Left lung (tissue), 14 donors: ENCODE measurements at places on chromosomes 6 and 20. TPM values are rescaled to one million over a fixed set of nuclear protein-coding genes. Genes with fewer than 3 reads are reported as not detected.

The WFDC6 gene
- not detected for polyA plus RNA-seq

The GTF2H4 gene
- 35.5 TPM for polyA plus RNA-seq

The NKAIN4 gene
- 18.1 TPM for polyA plus RNA-seq

The AKAP12 gene
- polyA plus RNA-seq = 108 TPM

The TPX2 gene
- 44.0 TPM for polyA plus RNA-seq

The ABHD16B gene
- not detected for polyA plus RNA-seq

The OR2H1 gene
- polyA plus RNA-seq = not detected

The AIG1 gene
- 39.7 TPM for polyA plus RNA-seq

The NKX2-4 gene
- polyA plus RNA-seq = not detected

The KCNK15 gene
- not detected for polyA plus RNA-seq

The PIGU gene
- 30.5 TPM for polyA plus RNA-seq

The RIMS1 gene
- 0.50 TPM for polyA plus RNA-seq

The TCP11 gene
- 0.67 TPM for polyA plus RNA-seq

The PTCRA gene
- polyA plus RNA-seq = 0.67 TPM

The ZBTB12 gene
- polyA plus RNA-seq = 20.9 TPM

The MROH8 gene
- 4.9 TPM for polyA plus RNA-seq

The SLC17A4 gene
- polyA plus RNA-seq = not detected

The GMPR gene
- 4.4 TPM for polyA plus RNA-seq

The PGBD1 gene
- polyA plus RNA-seq = 12.4 TPM

The EPPIN gene
- 0.24 TPM for polyA plus RNA-seq

The NXT1 gene
- 18.0 TPM for polyA plus RNA-seq

The PSORS1C1 gene
- polyA plus RNA-seq = 0.36 TPM

The DSTN gene
- polyA plus RNA-seq = 340 TPM

The MLN gene
- polyA plus RNA-seq = not detected

The IRAK1BP1 gene
- 17.0 TPM for polyA plus RNA-seq

The KLHDC3 gene
- polyA plus RNA-seq = 110 TPM

The ITPR3 gene
- polyA plus RNA-seq = 95.7 TPM

The PMEPA1 gene
- polyA plus RNA-seq = 26.7 TPM

The POU5F1 gene
- polyA plus RNA-seq = 1.8 TPM

The SLC22A2 gene
- 0.04 TPM for polyA plus RNA-seq

The TBP gene
- polyA plus RNA-seq = 27.2 TPM

The KIF25 gene
- polyA plus RNA-seq = 14.8 TPM

The ALDH8A1 gene
- polyA plus RNA-seq = 1.1 TPM

The SMAP1 gene
- 29.6 TPM for polyA plus RNA-seq

The TMEM217 gene
- polyA plus RNA-seq = 2.1 TPM

The RAB32 gene
- polyA plus RNA-seq = 25.4 TPM

The TP53TG5 gene
- polyA plus RNA-seq = 1.6 TPM

The BYSL gene
- 24.9 TPM for polyA plus RNA-seq

The ELOVL4 gene
- polyA plus RNA-seq = 1.7 TPM
